ENCODE measurements at places on chromosomes 5 and 9. TPM values are rescaled to one million over a fixed set of nuclear protein-coding genes. Genes with fewer than 3 reads are reported as not detected.

DNA sequence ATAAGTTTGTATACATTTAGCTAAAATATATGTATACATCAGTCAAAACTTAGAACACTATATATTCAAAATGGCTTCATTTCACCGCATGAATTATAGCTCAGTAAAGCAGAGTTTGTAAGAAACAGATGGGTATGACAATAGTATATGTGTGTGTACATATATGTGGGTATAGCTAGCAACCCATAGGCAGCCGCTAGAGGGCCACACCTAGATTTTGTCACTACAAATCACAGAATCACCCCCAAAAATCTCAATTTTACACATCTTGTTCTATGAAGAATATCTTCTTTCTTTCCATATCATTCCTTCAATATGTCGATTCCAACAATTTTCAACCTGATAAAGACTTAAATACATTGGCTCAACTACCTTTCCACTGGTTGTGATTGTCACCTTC is 357.8 kb upstream of the CCNG1 start:
- no peak for DNase-seq

OR1K1 gene
- not detected for total RNA-seq

GRCh38 chr9:120694559-120694958 is 19.7 kb downstream of the MEGF9 start:
- no peak for DNase-seq

KIF20A gene
- total RNA-seq = 133 TPM

GRCh38 chr9:79570448-79571308 is 1.1 kb upstream of the TLE4 start:
- DNase-seq = peak; percentile 81

DNA sequence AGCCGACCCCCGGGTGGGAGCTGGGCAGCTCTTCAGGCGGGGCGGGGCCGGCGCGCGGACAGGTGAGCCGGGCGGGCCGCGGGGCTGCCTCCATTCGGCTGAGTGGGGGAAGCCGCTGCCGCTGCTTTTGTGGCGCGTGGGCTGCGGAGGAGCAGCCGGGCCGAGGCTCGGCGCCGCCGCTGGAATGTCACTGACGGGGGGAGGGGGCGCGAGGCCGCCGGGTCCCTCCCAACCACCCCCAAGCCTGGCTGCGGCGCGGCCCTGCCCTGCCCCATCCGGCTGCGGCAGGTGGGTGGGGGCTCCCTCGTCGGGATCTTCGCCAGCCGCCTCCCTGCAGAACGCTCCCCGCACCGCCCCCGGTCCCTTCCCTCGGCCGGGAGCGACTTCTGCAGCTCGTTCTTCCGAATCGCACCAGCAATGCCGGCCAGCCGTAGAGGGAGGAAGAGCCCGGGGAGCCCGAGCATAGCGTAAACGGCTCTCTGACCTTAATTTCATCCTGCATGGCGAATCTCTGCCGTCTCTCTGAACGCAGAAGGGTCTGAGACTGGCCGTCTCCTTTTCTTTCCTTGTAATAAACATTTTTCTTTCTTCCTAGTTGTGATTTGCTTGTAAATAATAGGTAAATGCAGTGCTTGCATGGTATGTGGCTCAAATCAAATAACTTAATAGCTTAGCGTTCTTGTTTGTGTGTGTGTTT is 505 bp downstream of the SPTAN1 start:
- peak; percentile 54 for DNase-seq

Measured in M059J (cell line).